Activated naive CD4-positive, alpha-beta T cell treated with anti-CD3 and anti-CD28 coated beads for 36 hours (primary cell): ENCODE measurements at places on chromosomes 4 and X. TPM values are rescaled to one million over a fixed set of nuclear protein-coding genes. Genes with fewer than 3 reads are reported as not detected.

The MAMLD1 gene
- 1.7 TPM for total RNA-seq

DNA sequence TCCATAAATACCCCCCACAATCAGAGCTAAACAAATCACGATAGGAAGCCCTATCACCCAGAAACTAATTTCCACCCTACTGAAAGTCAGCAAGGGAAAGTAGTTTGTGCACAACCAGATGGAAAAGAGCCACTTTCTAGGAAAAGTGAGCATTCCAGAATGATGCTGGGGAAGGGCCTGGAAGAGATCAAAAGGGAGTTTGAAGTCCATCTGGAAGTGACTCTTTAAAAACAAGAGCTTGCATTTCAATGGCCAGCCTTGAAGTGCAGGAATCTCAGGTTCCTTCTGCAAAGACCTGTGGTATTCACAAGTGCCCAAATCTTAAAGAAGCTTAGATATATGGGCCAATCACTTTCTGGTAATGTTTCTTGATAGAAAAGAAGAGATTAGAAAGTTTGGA is 97.0 kb upstream of the LDB2 start:
- no peak for DNase-seq

DNA sequence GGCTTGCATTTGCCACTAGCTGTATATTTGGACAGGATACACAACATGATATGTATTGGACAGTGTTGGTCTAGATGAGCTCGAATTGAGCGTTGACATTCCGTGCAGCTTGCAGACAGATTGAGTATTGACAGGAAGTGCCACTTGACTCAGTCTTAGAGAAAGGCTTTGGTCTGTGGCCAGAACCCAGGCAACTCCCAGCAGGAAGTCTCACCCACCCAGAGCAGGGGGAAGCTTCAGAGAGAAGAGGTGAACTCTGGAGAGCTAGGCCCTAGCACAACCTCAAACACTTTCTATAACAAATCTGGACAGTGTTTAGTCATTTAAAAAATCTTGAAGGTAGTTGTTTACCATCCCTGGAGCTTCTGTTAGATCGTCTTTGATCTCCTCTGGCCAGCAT is 280.5 kb downstream of the FBXW7 start:
- DNase-seq: peak; percentile 81

DNA sequence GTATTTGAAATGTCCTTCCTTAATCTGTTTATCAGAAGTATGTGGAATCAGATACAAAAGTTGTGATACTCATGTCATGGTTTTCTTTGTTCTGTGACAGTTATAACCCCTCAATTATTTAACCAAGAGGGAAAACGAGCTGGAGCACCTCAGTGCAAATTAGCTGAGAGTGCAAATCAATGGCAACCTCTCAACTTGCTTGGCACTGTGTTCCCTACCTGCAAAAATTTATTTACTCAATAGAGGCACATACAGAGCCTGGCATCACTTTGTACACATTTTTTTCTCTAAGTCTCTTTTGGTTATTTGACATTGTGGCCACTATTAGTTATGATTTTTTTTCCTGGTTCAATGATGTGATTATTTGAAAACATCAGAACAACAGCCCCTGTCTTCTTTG is 186.2 kb downstream of the STIM2 start:
- no peak for DNase-seq

- no peak for DNase-seq
These were observed 35.1 kb downstream of the GEMIN8 start for GRCh38 chrX:13994536-13995080.

The CD38 gene
- 20.0 TPM for total RNA-seq

The TAF1 gene
- total RNA-seq: 24.0 TPM

GRCh38 chr4:138890891-138891570 is 124.5 kb upstream of the NOCT start:
- no peak for DNase-seq

GRCh38 chrX:30060718-30061117 is 154.6 kb upstream of the MAGEB2 start:
- DNase-seq: no peak
